Left colon (tissue), 2 donors: ENCODE measurements at places on chromosomes 5 and 9. TPM values are rescaled to one million over a fixed set of nuclear protein-coding genes. Genes with fewer than 3 reads are reported as not detected.

The EQTN gene
- 0.45 TPM for total RNA-seq

The ARSK gene
- 2.0 TPM for total RNA-seq

The SPATA31C1 gene
- not detected for total RNA-seq

- DNase-seq = no peak
These were observed 34.0 kb upstream of the HOMER1 start for GRCh38 chr5:79547982-79548381.

GRCh38 chr5:111083323-111083722 lies 8.8 kb upstream of the WDR36 start:
- no peak for DNase-seq

GRCh38 chr5:94192658-94193391 lies 425.6 kb downstream of the KIAA0825 start:
- no peak for DNase-seq

DNA sequence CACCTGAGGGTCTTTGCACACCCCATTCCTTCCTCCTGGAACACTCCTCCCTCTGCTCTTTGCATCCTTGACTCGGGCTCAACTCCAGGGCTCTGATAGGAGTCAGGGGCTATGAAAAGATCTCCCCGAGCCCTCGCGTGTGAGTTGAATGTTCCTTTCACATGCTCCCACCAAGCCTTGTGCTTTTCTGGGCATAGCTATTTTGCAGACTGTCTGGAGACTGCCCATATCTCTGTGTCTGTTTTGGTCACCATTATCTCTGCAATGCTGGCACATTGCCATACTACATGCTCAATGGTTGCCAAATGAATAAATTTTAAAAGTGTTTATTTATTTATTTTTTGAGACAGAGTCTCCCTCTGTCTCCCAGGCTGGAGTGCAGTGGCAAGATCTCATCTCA lies 56.9 kb upstream of the PLPP1 start:
- no peak for DNase-seq

DNA sequence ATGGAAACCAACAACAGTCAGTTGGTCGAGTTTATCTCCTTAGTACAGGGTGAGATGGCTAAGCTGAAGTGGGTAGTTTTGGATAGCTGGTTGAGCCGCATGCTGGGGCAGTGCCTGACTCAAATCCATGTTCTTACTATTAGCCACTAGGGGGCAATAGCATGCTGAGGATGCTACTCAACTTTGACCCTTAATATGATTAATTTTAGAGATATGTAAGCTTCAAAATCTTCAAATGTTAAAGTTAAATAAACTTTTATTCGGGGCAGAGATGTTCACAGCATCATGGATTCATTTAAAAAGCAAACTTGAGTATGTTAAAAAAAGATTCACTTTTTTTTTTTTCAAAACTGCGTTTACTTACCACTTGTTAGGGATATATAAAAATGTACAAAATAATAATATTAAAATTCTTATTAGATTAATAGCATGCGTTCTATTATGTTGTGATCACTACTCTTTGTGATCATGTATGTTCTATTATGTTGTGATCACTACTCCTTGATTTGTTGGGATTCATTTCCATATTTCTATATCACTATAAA lies 57.0 kb downstream of the C9orf153 start:
- no peak for DNase-seq

- DNase-seq = no peak
These were observed 18.5 kb downstream of the FOCAD start for GRCh38 chr9:20702570-20702969.

GRCh38 chr5:132657676-132658380 lies at the start of gene IL13:
Gene IL13 (plus strand): TSS chr5:132658173. CDS start chr5:132658187, 14 bp downstream.
- DNase-seq = no peak

GRCh38 chr5:89277816-89278215 lies 394.8 kb upstream of the MEF2C start:
- no peak for DNase-seq
